ENCODE measurements at places on chromosomes 4 and X. TPM values are rescaled to one million over a fixed set of nuclear protein-coding genes. Genes with fewer than 3 reads are reported as not detected.

GRCh38 chr4:1851160-1851559 lies 4.8 kb downstream of the LETM1 start:
- no peak overlapping the region for H3K4me3 ChIP-seq
- H3K27me3 ChIP-seq = no peaks in the 10 kb centered on the region
- peaks cover 8% of the 10 kb centered on the region for H3K36me3 ChIP-seq

The SSX3 gene
- total RNA-seq = not detected

The MAGEB17 gene
- not detected for total RNA-seq

GRCh38 chrX:150543230-150544155 lies 24.9 kb upstream of the MTM1 start:
- H3K27ac ChIP-seq = no peak overlapping the region
- H3K36me3 ChIP-seq = no peaks in the 10 kb centered on the region
- peaks cover 29% of the 10 kb centered on the region for H3K4me1 ChIP-seq
- H3K4me3 ChIP-seq = no peak overlapping the region

DNA sequence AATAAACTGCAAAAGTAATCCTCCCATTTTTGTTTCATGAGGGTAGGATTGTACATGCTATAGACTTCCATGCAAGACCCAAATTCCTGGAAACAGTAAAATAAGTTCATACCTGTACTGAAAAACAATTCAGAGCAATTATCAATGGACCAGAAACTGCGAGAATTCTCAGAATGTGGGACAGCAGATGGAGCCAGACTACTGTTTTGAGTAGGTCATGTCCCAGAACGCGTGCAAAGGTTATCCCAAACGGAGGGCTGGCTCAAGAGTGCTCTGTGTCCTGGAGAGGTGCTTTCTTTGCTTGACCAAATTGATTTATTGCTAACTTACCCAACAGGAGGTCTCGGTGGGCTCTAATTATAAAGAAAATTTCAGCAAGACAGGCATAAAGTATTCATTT lies 1.7 kb upstream of the MAGEH1 start:
- no peaks in the 10 kb centered on the region for H3K27me3 ChIP-seq
- peaks cover 4% of the 10 kb centered on the region for H3K4me1 ChIP-seq
- DNase-seq = no peak
- H3K36me3 ChIP-seq = no peaks in the 10 kb centered on the region

The POLN gene
- total RNA-seq = 1.4 TPM

- no peaks in the 10 kb centered on the region for H3K36me3 ChIP-seq
- H3K27me3 ChIP-seq = no peaks in the 10 kb centered on the region
Measured at GRCh38 chr4:183571350-183571941, 66.6 kb downstream of the ING2 start.

GRCh38 chrX:63869506-63869905 lies 84.5 kb upstream of the ARHGEF9 start:
- no peak overlapping the region for H3K27ac ChIP-seq
- H3K4me1 ChIP-seq = no peaks in the 10 kb centered on the region
- no peaks in the 10 kb centered on the region for H3K27me3 ChIP-seq

GRCh38 chr4:6498511-6499237 lies 26.3 kb upstream of the PPP2R2C start:
- H3K4me1 ChIP-seq = no peaks in the 10 kb centered on the region
- H3K4me3 ChIP-seq = no peak overlapping the region
- DNase-seq = no peak
- no peaks in the 10 kb centered on the region for H3K36me3 ChIP-seq
- no peak overlapping the region for H3K27ac ChIP-seq
- H3K27me3 ChIP-seq = no peaks in the 10 kb centered on the region

DNA sequence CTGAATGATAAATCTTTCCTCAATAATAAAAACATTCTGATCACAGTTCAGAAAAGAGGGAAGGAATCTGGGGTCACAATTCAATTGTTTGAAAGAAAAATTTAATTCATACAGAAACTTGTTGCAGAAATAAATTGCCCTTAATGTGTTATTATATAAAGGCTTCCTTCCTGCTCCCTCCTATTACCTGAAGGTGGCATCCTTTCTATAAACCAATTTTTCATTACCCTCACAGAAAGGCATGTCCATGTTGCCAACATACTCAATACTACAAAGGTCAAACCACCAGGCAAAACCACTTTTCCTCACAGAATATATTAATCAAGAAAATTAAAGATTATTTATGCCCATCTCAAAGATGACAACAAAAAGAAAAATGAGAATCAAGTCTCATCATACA lies 194.3 kb upstream of the CT83 start:
- no peak overlapping the region for H3K27ac ChIP-seq
- no peak overlapping the region for H3K4me3 ChIP-seq
- DNase-seq = no peak
- no peaks in the 10 kb centered on the region for H3K27me3 ChIP-seq
- no peaks in the 10 kb centered on the region for H3K36me3 ChIP-seq

DNA sequence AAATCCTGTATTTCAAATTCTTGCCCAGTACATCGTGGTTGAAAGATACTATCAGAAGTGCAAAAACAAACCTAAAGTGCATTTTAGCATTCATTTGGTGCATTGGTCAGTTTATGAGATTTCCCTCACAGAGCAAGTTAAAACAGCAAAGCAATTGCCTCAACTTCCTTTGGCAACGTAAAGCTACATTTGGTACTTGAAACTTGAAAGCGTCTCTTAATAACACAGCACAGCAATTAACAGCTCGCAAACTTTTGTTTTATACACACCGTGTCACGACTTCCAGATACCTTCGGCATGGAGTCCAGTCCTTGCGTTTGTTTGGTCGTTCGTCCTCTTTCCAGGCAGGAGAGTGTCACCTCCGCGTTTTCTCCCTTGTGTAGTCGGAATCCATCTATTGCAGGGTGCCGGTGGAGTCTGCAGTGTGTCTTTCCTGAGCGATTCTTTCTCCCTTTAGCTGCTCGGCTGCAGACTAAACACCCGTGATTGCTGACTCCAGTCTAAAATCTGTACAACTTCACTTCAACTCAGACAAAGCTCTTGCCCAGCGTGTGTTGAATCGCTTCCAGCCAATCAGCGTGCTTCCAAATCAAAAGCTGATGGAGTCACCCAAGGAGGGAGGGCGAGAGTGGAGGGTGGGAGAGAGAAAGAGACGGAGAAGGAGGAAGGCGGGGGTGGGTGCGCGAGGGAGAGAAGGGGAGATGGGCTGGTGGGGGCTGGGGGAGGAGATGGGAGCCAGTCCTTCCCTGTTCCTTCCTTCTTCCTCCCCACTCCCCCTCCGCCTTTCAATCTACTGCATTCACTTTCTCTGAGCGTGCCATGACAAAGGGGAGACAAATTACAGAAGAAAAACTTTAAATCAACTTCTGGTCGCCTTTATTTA lies at the start of gene PCDH18:
PCDH18 (minus strand) TSS at position 509 of the 883 bp plus-strand sequence; CDS start at position 103, 406 bp downstream.
- H3K36me3 ChIP-seq = no peaks in the 10 kb centered on the region
- no peaks in the 10 kb centered on the region for H3K4me1 ChIP-seq
- H3K27me3 ChIP-seq = no peaks in the 10 kb centered on the region

The TCEAL3 gene
- 7.1 TPM for total RNA-seq

- DNase-seq = no peak
- H3K27ac ChIP-seq = no peak overlapping the region
- H3K27me3 ChIP-seq = no peaks in the 10 kb centered on the region
- H3K36me3 ChIP-seq = no peaks in the 10 kb centered on the region
- no peak overlapping the region for H3K4me3 ChIP-seq
Measured at GRCh38 chr4:138707746-138708677, 307.6 kb upstream of the NOCT start.

The MID1 gene
- 16.9 TPM for total RNA-seq

GRCh38 chr4:122378711-122379110 lies at the start of gene ADAD1:
TSS of gene ADAD1 (plus strand) at chr4:122379011. CDS start at chr4:122380070, 1,059 bp downstream.
- H3K36me3 ChIP-seq = no peaks in the 10 kb centered on the region
- H3K4me3 ChIP-seq = no peak within 1 kb of the TSS
- H3K27ac ChIP-seq = no peak within 1 kb of the TSS
- no peaks in the 10 kb centered on the region for H3K4me1 ChIP-seq
- no peaks in the 10 kb centered on the region for H3K27me3 ChIP-seq

GRCh38 chr4:168569931-168570276 lies 73.1 kb downstream of the PALLD start:
- no peaks in the 10 kb centered on the region for H3K4me1 ChIP-seq
- H3K27me3 ChIP-seq = no peaks in the 10 kb centered on the region
- H3K36me3 ChIP-seq = no peaks in the 10 kb centered on the region
- DNase-seq = no peak

- no peak overlapping the region for H3K27ac ChIP-seq
- no peaks in the 10 kb centered on the region for H3K4me1 ChIP-seq
- no peaks in the 10 kb centered on the region for H3K27me3 ChIP-seq
- H3K4me3 ChIP-seq = no peak overlapping the region
Measured at GRCh38 chr4:184595430-184595829, 53.8 kb downstream of the CASP3 start.

DNA sequence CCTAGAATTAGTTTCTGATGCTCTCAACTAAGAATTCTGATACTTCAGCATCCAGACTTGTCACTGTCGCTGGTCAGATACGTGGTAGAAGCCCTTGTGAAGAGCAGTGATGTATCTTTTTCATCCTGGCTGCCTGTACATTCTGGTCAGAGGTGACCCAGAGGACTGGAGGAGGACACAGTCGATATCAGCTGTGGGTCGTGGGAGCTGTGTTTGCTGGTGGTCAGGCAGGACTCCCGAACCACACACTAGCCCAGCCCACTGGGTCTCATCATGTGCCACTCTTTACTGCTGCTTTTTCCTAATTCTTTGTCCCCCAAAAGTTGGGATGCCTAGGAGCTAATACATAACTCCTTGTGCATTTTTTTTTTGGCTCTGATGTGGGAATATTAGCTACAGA lies 6.5 kb downstream of the DCUN1D4 start:
- H3K36me3 ChIP-seq = no peaks in the 10 kb centered on the region
- peaks cover 13% of the 10 kb centered on the region for H3K4me1 ChIP-seq
- H3K4me3 ChIP-seq = no peak overlapping the region

The SPANXA2 gene
- not detected for total RNA-seq

GRCh38 chrX:39196192-39197102 lies 395.2 kb downstream of the MID1IP1 start:
- H3K27ac ChIP-seq = peak overlapping the region; percentile 61
- no peak overlapping the region for H3K4me3 ChIP-seq
- H3K36me3 ChIP-seq = no peaks in the 10 kb centered on the region
- no peaks in the 10 kb centered on the region for H3K27me3 ChIP-seq
- H3K4me1 ChIP-seq = peaks cover 6% of the 10 kb centered on the region

DNA sequence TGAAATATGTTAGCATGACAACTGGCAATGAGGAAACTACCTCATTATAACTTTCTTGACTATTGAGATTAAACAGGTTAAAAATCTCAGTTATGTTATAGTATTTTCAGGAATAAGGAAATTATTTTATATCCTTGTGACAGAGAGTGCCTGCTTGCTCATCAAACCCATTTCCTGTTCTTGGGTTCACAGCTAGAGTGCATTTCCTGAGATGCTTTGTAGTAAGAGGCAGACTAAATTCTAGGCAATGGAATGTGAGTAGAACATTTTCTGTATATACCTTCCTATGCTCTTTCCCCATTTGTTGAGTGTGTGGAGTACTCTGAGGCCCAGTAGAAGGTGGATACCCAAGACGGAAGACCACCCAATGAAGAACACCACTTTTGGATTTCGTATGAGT lies 96.9 kb upstream of the CASK start:
- no peaks in the 10 kb centered on the region for H3K27me3 ChIP-seq
- no peaks in the 10 kb centered on the region for H3K4me1 ChIP-seq
- DNase-seq = no peak
- no peak overlapping the region for H3K4me3 ChIP-seq
- H3K27ac ChIP-seq = no peak overlapping the region

- H3K4me3 ChIP-seq = peak within 1 kb of the TSS; percentile 68
- no peaks in the 10 kb centered on the region for H3K27me3 ChIP-seq
- H3K27ac ChIP-seq = peak within 1 kb of the TSS; percentile 98
- DNase-seq = peak; percentile 14
Measured at GRCh38 chrX:123961268-123962005, at the start of gene STAG2. TSS of gene STAG2 (plus strand) at chrX:123961706. CDS start at chrX:124022628, 60,922 bp downstream.

The CFP gene
- total RNA-seq = 2.0 TPM

DNA sequence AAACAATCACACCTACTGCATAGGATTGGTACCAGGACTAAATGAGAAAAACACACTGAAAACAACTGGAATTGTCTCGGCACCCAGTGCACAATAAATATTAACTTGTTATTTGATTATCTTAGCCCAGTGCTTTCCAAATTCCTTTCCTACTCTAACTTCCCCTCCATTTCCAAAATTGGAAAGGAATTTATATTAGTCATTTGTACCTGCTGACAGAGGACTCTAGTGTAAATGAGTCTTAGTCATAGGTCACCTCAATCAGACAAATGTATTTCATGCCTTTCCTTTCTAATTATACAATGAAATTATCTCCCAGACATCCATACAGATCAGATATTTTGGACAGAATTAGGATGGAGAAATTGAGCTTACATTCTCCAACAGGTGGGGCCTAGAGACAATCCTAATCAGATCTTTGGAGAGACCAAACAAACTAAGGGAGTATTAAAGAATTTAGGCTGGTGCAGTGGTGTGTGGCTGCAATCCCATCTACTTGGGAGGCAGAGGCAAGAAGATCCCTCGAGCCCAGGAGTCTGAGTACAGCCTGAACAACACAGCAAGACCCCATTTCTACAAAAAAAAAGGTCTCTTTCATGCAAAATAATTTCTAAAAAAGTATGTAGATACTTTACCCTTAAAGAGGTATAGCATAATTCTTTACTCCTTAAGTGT lies 10.1 kb downstream of the SH3D19 start:
- H3K4me3 ChIP-seq = no peak overlapping the region
- peaks cover 18% of the 10 kb centered on the region for H3K4me1 ChIP-seq
- no peaks in the 10 kb centered on the region for H3K36me3 ChIP-seq
- no peaks in the 10 kb centered on the region for H3K27me3 ChIP-seq

DNA sequence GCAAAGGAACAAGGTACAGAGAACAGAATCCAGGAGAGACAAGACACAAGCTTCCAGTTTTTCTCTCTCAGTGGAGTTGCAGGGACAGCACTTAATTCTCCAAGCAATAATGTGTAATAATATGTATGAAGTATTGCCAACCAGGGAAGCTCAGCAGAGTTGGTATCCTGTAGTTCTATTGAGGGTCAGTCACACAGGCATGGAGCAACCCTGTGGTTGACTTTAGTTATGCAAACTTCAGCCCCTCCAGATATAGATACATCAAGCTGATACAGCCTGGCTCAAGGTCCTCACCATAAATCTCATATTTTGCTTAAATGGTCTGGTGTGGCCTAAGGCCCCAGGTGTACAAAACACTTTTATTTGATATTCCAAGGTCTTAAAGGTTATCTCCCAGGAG lies 248.6 kb upstream of the EPHA5 start:
- no peak overlapping the region for H3K27ac ChIP-seq
- no peak for DNase-seq
- no peak overlapping the region for H3K4me3 ChIP-seq
- H3K36me3 ChIP-seq = no peaks in the 10 kb centered on the region

The GUCY1A1 gene
- total RNA-seq = 0.45 TPM
